ENCODE measurements at places on chromosomes 12 and 14.

DNA sequence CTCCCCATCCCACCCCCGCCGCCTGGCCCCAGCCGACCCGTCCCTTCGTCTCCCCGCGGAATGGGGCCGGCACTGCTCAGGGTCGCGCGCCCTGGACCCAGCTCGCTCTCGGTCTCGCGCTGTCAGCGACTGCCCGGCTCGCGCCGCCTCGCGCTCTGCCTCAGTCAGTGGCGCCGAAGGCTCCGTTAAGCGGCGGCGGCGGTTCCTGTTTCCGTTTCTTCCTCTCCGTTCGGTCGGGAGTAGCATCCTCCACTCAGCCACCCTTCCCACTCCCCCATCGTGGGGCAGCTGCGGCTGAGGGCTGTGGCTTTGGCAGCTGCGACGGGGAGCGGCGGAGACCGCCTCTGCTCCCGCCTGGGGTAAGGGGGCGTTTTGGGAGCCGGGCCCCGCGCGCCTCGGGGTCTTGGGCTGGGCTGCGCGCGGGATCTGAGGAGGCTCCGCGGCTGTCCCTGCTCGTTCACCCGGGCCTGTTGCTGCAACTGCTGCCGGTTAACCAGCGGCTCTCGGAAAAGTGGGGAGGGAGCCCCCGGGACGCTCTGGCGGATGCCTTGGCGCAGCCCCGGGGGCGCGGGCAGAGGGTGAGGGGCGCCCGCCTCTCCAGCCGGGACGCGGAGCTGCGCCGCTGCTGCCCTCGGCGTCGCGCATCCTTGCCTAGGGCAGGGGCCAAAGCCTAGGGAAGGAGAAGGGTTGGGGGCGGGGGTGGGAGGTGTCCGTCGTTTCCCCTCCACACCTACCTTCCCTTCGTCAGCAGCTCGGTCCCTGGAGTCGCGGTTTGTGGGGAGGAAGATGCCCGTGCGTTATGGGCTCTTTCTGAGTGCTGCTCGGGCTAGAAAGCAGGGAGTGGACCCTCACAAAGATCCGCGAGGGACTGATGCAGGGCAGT lies 567 bp downstream of the FUT8 start:
- peak; percentile 35 for DNase-seq

DNA sequence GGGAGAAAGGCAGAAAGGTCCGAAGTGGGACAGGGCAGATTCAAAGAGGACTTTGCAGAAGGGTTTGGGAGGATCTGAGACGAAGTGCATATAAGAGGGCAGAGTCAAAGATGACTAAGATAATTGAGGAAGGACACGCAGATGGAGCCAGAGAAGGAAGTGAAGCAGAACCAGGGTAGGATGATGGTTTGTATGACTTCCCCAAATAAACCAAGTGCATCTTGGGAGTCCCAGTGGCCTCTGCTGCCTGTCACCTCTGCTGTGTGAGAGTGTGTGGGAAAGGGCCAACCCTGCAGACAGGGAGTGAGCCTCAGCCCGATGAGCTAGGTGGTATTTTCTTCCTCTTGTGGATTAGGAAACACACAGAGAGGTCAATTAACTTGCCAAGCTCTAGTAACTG lies 36.8 kb downstream of the FLVCR2 start:
- peak; percentile 86 for DNase-seq

GRCh38 chr14:96497586-96497985 lies 4.6 kb upstream of the PAPOLA start:
- no peak for DNase-seq

DNA sequence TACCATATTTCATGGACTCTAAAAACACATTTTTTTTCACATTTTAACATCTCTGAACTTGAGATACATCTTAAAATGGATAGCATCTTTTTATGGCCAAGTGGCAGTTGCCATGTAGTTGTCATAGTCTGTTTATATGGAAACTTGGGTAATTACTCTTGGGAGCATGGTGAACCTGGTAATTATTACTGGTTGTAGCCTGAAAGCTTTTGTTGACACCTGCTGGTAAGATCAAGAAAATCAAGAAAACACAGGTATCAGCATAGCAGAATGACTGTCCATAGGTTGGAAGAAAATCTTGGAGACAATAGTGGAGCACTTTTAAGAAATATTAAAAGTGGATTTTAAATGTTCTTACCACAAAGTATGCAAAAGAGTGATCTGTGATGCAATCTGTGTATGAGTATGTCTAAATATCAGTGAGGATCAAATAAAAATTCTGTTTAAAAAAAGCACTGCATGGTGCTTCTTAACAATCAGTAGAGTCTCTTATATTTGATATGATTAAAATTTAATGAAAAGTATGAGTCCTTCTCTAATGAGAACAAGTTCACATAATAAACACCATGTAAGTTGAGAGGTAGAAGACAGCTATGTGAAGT lies 44.2 kb downstream of the TTC8 start:
- DNase-seq: peak; percentile 46

- DNase-seq: no peak
Measured at GRCh38 chr12:72025524-72025923, 86.9 kb downstream of the TPH2 start.

DNA sequence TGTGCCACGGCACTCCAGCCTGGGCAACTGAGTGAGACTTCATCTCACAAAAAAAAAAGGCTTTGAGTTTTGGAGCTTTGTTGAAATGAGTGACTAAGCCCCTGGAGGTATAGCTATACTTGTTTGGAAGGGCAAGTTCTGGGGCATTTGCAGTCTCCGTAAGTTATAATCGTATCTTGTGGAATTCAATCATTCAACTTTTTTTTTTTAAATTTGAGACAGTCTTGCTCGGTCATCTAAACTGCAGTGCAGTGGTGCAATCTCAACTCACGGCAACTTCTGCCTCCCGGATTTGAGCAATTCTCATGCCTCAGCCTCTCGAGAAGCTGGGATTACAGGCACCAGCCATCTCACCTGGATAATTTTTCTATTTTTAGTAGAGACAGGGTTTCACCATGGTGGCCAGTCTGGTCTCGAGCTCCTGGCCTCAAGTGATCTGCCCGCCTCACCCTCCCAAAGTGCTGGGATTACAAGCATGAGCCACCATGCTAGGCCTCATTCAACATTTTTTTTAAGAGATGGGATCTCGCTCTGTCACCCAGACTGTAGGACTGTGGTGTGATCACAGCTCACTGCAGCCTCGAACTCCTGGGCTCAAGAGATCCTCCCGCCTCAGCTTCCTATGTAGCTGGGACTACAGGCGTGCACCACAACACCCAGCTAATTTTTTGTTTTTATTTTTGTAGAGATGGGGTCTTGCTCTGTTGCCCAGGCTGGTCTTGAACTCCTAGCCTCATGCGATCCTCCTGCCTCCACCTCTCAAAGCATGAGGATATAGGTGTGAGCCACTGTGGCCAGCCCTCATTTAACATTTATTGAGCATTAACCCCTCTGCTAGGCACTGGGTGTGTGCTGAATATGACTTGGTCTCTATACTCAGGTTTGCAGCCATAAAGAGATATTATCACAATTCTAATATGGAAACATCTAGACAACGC lies 133.7 kb upstream of the MAP1LC3B2 start:
- DNase-seq: no peak

GRCh38 chr12:51969643-51970042 lies 18.1 kb downstream of the ACVR1B start:
- no peak for DNase-seq

GRCh38 chr14:56357428-56357827 lies 222.2 kb upstream of the TMEM260 start:
- DNase-seq: no peak

- no peak for DNase-seq
Measured at GRCh38 chr12:52614381-52615207, 3.8 kb downstream of the KRT73 start.

GRCh38 chr12:124764451-124764850 lies 99.2 kb downstream of the SCARB1 start:
- peak; percentile 57 for DNase-seq

- DNase-seq: no peak
Measured at GRCh38 chr14:96274122-96274521, 18.1 kb downstream of the BDKRB1 start.

GRCh38 chr12:51517800-51518199 lies 73.2 kb upstream of the SCN8A start:
- DNase-seq: no peak

DNA sequence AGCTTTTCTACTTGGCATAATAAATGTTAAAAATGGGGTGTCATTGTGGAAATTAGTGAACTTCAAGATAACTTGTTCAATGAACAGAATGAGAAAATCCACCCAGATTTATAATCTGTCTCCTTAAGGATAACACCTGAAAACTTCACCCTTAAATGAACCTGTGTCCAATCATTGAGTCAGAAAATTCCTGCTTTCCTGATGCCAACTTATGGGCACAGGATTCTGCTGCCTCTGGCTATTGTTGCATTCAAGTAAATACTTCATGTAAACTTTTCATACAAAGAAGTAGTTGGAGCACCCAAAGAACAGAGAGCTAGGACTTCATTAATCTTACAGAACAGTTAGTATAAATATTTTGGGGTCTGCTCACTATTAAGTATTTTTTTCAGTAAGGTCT lies 98.9 kb upstream of the PLEKHA5 start:
- no peak for DNase-seq

DNA sequence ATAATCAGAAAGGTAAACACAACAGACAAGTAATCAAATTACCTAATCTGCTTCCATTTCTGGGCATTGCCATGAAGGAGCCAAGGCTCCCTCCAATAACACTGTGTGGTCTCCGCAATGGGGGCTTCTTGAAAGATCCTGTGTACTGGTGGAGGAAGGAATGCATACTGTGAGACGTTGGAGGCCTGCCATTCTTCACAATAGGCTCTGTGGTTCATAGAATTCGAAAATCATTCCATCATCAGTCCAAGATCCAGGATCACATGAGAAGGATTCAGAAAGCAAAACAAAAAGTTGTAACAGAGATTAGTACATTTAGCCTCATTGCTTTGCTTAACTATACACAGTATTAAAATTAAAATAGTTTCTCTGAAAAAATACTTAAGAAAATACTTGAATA lies 76.3 kb downstream of the CDK17 start:
- no peak for DNase-seq

- no peak for DNase-seq
Measured at GRCh38 chr12:6919588-6919987, 5.2 kb downstream of the ENO2 start.

GRCh38 chr14:98501836-98502235 lies 770.2 kb downstream of the BCL11B start:
- no peak for DNase-seq

- DNase-seq: no peak
Measured at GRCh38 chr12:26402648-26403047, 207.3 kb downstream of the SSPN start.

DNA sequence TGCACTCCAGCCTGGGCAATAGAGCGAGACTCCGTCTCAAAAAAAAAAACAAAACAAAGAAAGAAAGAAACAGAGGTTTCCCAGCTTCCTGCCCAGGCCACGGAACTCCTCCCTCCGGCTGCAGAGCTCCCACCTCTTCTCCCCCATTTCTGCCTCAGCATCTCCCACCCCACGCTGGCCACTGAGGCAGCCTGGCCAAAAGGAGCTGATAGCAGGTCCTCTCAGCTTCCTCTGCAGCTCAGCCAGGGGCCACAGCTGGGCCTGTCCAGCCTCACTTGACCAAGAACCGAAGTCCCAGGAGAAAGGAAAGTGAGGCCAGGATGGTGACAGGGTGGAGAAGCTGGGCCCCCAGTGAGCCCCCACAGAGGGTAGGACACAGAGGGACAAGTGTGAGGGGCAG lies 33.4 kb upstream of the CD9 start:
- DNase-seq: no peak

DNA sequence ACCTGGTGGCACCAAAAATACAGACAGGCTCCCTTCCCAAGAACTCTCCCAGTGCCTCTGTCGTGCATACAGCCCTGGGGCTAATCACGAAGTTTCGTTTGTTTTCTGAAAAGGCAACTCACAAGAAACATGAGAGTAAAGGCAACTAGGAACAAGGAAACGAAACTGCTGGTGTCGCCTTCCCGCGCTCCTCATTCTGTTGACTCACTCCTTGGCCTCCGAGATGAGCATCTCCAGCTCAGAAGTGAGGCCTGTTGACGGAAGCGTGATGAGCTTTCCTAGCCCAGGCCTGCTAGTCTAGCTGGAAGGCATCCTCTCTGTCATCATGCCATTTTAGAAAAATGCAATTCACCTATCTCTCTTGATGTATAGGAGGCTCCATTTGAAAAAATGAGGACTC lies 50.5 kb downstream of the TTC9 start:
- DNase-seq: no peak

DNA sequence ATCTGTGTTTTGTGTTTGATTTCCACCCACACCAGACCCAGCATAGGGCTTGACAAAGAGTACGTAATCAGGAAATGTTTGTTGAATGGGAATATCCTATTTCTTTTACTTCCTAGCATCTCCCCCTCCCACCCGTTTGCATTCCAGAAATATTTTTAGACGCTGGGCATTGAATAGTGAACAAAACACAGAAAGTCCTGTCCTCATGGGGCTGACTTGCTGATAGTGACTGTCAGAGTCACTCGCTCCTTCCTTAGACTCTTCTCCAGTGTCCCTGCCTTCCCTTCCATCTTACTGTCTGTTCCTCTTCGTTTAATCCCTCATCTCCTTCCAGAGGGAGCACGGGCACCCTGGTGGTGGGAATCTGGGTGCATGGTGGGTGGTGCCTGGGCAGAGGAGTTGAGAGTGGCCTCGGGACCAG lies 53.6 kb downstream of the SLC25A47 start:
- peak; percentile 23 for DNase-seq

DNA sequence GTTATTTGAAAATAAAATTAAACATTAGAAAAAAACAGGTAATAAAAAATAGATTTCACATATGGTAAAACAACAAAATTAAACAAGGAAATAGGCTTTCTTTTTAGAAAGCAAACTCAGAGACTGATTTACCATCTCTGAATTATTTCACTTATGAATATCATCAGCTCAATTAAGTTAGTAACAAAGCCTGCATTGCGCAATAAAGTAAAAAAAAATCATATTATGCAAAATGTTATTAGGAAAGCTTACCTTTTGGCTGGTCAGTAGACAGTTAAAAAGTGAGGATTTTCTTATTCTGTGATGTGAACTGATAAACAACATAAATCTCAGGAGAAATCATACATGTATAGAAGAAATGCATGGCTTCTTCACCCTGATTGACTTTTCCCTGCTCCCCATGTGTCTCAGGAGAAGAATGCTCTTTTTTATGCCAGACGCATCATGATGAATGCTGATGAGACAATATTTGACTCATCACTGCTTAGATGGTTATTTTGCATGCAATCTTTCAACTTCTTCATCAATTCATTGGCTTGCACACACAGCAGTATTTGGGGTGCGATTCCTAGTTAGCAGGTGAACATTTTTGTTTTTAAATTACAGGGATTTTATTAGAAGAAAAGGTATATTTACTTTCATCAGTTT lies 124.5 kb upstream of the USP15 start:
- DNase-seq: no peak

DNA sequence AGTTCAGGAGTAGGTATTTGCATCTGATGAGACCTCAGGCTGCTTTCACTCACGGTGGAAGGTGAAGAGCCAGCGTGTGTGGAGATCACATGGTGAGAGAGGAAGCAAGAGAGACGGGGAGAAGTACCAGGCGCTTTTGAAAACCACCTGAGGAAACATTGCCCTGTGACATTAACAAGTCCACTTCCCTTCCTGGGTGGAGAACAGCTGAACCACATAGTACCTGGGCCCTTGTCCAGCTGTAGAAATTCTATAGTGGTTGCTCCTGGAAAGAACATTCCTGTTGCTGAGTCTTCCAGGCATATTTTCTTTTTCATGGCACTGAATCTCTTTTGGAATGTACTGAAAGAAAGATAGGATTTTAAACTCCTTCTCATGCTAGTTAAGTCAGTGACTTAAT lies 87.3 kb upstream of the RIN3 start:
- no peak for DNase-seq

Measured in common myeloid progenitor, CD34-positive (primary cell).